ENCODE measurements at places on chromosomes 5 and 9. TPM values are rescaled to one million over a fixed set of nuclear protein-coding genes. Genes with fewer than 3 reads are reported as not detected.

DNA sequence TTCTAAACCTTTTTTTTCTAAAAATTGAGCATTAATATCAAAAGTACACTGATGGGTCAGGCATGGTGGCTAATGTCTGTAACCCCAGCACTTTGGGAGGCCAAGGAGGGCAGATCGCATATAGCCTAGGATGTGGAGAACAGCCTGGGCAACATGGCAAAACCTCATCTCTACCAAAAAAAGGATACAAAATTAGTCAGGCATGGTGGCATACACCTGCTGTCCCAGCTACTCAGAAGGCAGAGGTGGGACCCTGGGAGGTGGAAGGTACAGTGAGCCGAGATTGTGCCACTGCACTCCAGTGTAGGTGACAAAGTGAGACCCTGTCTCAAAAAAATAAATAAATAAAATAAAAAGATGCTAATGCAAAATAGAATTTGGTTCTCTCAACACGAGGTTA lies 49.4 kb downstream of the RAPGEF1 start:
- no peak for DNase-seq

DNA sequence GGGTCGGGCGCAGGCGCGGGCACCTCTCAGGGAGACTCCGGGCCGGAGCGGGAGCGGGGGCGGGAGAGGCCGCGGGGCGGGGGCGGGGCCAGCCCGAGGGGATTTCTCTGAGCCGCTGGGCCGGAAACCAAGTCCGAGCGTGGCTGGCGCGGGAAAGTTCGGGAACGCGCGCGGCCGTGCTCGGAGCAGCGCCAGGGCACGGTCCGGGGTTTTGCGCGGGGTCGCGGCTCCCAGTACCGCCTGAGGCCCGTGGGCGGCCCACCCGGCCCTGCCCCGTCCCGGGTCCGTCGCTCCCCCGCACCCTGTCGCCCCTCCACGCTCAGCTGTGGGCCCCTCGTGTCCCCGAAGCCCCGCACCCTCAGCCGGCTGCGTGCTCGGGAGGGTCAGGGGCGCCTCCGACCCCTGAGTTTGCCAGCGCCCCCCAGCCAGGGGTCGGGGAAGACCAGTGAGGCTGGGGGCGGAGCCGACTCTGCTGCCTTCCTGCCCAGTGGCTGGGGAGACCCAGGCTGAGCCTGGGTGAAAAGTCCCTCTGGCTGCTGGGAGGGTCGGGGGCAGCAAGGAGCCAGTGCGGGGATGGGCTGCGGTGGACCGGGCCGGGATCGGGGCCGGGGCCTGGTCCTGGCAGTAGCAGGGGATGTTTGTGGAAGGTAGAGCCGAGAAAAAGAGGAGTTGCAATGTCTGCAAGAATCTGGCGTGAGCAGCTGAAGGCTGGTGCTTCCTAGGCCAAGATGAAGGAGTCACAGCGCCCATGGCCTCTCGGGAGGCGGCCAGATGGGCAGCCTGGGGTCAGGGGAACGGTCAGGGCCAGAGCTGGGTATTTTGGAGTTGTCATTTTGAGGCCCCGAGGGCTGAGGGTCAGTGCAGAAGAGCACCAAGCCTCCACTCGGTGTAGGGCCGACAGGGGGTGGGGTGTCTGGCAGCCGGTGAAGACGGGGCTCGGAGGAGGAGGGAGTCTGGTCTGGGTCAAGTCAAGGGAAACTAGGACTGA lies 588 bp downstream of the TRAF2 start:
- DNase-seq, result peak; percentile 33

DNA sequence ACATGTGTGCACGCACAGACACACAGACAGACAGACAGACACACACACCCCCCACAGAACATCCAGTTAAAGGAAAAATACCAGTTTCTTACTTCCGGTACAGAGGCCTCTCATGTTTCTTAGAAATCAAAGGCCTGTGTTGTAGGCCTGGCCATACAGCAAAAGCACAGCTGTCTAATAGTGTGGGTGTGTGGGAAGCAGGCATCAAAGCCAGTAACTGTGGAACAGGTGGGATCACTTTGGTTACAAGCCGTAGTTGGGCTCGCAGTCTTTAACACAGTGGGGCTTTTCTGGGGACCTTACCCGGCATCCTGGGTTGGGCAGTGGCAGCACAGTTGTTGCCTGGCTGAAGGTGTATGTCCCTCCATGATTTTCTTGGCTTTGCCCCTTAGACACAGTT lies 55.2 kb downstream of the FBXL7 start:
- no peak for DNase-seq

- peak; percentile 88 for DNase-seq
These were observed at the start of gene ABL1 for GRCh38 chr9:130834371-130835336. Gene ABL1, plus strand, starts transcription at chr9:130835254. Its CDS starts 193 bp downstream, at chr9:130835447.

DNA sequence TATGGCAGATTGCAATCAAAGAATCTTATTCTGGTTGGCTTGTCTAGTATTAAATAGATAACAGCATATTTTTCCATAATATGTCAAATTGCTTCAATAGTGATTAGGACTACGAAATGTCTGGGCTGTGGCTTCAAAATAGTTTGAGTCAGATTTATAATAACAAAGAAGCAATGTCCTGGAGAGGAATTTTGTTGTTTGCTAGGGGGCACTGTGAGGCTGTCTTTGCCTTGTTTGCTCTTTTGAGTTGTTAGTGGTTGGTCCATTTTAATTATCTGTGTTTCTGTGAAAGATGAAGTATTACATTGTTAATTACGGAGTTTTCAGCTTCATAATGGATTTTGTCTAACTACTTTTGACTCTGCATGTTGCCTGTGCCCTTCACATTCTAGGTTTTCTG lies 713.6 kb downstream of the TLE4 start:
- DNase-seq, result no peak

Gene LECT2
- not detected for polyA plus RNA-seq

Gene BTNL3
- polyA plus RNA-seq, result not detected

All from endothelial cell of umbilical vein (primary cell).